ENCODE measurements at places on chromosomes 5 and 9. TPM values are rescaled to one million over a fixed set of nuclear protein-coding genes. Genes with fewer than 3 reads are reported as not detected.
A peak's percentile ranks its signal among the peaks of the same experiment; 100 is the strongest.

DNA sequence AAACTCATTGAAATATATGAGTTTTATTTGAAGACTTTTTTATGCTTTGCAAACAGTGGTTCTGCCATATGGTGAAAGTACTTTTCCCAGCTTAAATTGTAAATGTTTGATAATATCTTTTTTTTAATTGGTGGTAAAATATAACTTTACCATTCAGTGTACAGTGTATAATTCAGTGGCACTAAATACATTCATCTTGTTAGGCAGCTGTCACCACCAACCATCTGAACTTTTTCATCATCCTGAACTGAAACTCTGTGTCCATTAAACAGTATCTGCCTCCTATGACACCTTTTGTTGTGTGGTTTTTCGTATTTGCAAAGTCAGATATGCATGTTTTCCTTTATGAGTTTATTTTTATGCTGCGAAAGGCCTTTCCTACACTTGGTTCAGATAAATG lies 45.1 kb downstream of the FBXO38 start:
- DNase-seq: no peak

DNA sequence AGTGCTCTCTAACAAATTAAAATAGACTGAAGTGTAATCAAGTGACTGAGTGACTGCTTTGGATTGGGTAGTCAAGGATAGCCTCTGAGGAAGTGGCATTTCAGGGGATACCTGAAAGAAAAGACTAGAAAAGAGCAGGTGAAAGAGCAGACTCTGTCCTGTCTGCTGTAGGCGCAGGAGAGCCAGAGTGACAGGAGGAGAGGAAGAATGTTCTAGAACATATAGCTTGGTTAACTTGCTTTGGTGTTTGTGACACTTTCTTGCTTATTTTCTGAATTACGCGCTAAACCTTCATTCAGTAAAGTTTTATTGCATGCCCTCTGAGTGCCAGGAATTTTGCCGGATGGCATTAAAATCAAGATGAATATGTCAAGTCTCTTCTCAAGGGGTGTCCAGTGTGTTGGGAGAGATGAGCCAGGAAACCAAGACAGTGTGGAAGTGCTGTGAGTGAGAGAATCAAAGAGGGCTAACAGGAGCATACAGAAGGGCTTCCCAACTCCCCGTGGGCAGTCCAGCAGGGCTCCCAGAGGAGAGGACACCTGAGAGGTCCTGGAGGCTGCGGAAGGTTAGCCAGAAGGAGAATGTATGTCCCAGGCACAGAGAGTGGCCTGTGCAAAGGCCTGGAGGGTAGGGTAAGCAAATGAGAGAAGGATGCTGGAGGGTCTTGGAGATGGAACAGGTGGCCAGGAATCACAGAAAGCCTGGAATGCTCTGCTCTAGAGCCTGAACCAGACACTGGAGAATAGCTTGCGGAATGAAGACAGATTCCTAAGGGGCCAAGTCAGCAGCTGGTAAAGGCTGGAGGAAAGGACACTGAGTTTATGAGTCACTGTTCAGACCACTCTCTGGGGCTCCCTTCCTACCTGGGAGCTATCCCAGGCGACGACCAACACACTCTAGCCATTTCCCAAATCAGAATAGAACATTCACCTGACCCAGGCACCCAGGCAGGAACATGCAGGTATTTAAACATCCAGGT lies 59.3 kb downstream of the SLC22A5 start:
- no peak for DNase-seq

DNA sequence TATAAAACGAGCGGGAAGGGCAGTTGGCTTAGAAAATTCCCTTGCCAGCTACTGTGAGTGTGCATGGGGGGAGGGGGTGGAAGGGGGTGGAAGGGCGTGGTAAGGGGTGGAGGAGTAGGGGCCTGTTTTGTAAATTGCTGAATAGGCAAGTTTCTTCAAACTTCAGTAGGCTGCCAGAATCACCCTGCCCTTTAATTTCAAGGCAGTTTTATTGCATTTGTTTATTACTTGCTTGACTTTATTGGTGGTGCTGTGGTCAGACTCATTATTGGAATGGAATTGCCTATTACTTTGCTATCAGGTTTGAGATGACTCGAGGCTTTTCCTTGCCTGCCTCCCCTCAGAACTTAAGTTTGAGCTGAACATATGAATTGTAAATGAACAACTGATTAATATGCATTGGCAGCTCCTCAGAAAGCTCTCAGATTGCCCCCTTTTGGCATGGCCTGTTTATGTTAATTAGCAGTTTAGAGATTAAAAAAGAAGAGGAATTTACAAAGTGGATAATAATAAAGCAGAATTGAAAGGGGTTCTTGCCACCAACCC lies 76.0 kb downstream of the SEMA6A start:
- DNase-seq: no peak

GRCh38 chr5:72812488-72812887 lies 4.0 kb upstream of the TNPO1 start:
- no peak for DNase-seq

- DNase-seq: no peak
Measured at GRCh38 chr5:73633060-73633459, 7.1 kb downstream of the ARHGEF28 start.

- DNase-seq: no peak
Measured at GRCh38 chr9:10366171-10366779, 246.5 kb downstream of the PTPRD start.

DNA sequence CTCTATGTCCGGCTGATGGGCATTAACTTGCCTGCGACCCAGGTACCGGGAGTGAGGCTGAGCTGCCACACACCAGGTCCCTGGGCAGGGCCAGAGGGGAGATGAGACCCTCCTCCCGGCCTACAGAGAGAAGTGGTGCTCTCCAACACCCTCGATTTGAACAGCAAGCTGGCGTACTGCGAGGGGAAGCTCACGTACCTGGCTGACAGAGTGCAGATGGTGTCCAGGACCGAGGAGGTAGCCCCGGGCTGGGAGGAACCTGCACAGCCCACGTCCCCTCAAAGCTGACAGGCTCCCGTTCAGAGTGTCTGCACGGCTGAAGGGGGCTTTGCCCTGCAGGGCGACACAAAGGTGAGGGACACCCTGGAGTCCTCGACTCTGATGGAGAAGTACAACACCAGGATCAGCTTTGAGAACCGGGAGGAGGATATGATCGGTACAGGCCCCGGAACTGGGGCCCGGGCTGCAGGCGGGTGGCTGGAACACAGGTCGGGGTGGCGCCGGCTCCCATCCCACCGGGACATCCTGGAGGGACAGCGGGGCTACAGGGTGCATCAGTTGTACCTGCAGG lies 1.0 kb upstream of the RABL6 start:
- DNase-seq: no peak

DNA sequence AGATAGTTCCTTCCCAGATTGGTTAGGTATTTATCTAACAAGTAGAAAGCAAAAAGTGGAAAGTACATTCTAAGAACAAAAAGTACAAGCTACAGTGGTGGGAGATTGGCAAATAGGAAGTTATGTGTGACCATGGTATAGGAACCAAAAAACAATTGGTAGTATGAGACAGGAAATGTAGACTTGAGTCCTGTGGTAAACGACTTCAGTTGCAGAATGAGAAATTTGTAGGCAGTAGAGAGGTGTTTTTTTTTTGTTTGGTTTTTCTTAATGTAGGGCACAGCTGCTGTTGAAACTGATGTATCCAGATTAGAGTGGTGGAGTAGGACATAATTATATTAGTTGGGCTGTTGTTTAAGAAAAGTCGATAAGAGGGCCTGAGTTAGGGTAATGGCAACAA lies 72.0 kb downstream of the CCNH start:
- no peak for DNase-seq

GRCh38 chr5:170206216-170206615 lies 26.6 kb upstream of the C5orf58 start:
- DNase-seq: no peak

- DNase-seq: no peak
Measured at GRCh38 chr5:433836-434235, 9.1 kb upstream of the EXOC3 start.

- no peak for DNase-seq
Measured at GRCh38 chr9:114374936-114375335, 12.8 kb downstream of the AKNA start.

- no peak for DNase-seq
Measured at GRCh38 chr9:22105005-22105722, 96.1 kb upstream of the CDKN2B start.

GRCh38 chr9:118059484-118060278 lies 355.5 kb downstream of the TLR4 start:
- peak; percentile 2 for DNase-seq

DNA sequence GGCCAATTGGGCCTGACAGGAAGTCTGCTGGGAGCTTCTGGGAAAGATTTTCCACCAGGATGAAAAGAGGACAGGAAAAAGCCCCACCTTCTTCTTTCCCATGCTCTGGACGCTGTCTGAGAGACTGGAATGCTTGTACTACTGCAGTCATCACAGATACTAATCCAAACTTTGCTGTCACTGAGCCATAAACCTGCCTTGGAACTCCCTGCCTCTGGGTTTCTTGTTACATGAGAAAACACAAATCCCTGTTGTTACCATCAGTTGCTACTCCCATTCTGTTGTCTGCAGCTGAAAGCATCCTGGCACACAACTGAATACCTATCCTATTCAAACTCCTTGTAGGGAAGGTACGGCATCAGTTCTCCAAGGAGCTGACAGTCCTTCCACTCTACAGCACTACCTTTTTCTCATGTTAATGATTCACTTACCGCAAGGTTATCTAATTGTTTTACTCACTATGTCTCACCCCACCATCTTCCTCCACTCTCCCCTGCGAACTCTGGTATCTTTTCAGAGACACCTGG lies 167.5 kb downstream of the CDK5RAP2 start:
- no peak for DNase-seq

GRCh38 chr5:116137544-116138378 lies 52.9 kb downstream of the COMMD10 start:
- DNase-seq: peak; percentile 16

DNA sequence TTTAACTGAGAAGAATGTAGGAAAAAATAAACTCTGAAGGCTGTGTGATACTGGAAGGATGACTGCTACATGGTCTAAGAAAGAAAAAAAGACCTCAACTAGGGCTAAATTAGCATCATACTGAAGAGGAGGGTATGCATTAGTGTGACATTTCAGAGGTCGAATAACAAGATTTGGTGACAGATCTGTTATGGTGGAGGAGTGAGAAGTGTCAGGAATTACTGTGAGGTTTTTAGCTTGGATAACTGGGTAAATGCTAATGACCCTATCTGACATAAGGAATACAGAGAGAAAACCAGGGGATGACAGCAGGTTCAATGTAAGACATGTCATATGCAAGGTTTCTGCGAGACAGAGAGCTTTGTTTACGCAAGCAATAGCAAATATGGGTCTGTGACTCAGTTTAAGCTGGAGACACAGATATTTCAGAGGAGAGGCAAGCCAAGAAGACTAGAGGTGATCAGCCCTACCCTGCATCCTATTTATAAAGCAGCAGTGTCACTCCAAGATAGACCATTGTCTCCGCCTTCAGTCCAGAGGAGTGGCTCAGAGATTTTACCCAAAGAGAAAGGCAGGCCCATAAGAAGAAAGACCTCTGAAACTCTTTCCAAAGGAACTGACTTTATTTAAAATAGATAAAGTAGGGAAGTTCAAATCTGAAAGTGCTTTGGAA lies 44.3 kb downstream of the FBN2 start:
- no peak for DNase-seq

DNA sequence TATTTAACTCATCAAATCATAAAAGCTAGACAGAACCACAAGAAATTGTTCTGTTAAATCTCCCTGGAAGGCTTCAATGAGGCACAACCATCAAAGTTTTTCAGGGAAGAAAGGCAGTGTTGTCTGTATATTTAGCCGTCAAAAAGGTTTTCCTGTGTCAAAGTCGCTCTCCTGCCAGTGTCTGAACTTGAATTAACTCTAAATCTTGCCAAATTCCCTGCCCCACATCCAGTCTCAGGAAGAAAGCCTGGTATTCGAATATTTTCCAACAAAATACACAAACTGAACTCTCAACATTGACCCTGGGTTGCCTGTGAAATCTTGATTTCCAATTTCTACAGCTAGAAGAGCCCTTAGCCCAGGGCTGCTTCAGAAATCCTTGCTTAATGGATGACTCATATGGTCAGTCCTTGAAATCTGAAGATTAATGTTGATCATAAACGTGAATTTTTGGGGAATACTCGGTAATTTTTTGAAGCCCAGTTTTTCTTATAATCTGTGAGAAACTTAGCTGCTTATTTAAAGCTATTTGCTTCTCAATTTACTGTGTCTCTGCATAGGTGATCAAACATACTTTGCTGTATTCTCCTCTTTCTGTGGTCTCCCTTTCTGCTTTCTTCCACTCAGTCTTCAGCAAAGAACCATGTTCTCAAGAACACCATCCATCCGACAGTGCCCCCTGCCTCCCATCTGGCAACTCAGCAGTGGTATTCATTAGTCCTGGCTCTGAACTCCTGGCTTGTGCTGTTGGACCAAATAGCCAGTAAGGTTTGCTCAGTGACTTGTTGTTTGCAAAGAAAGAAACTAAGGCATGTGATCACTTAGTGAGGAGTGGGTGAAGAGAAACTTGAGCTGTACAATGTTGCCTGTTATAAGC lies 58.9 kb downstream of the NREP start:
- DNase-seq: no peak

DNA sequence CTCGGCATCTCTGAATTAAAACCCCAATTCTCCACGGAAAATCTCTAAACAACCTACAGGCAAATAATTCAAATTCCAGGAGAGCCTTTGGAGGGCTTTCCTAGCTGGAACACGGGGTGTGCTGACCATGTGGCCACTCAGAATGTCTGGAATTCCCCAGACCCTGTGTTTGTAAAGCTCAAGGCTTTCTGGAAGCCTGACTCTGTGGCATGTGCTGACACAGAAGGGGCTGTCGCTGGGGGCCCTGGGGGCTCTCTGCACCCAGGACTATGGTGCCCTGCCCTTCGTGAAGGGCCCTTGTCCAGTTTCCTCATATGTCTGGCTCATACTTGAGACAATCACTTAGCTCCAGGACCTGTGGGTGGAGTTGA lies 29.0 kb upstream of the BOD1 start:
- peak; percentile 60 for DNase-seq

- DNase-seq: no peak
Measured at GRCh38 chr9:125406810-125407087, 145.1 kb downstream of the GAPVD1 start.

DNA sequence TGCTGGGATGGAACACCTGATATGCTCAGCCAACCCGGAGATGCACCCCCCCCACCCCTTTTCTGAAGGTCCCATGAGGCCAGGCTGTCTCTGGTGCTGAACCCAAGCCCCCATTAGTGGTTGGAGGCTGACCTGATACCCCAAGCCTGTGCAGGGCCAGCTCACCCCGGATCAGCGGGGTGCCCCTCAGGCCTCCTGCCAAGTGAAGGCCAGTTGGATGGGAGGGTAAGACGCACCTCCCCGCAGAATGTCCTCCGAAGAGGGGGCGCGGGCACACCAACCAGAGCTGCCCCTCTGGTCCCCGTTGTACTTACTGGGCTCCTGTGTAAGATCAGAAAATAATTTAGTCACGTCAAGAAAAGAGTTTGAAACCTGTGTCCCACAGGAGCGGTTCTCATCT lies 76.8 kb upstream of the OTULINL start:
- DNase-seq: no peak

GRCh38 chr5:75951158-75951557 lies 132.0 kb upstream of the SV2C start:
- DNase-seq: no peak

- DNase-seq: no peak
Measured at GRCh38 chr9:132287256-132287760, 67.5 kb downstream of the SETX start.

SPATA31E1 gene
- not detected for total RNA-seq

ALDOB gene
- not detected for total RNA-seq

SIGMAR1 gene
- total RNA-seq: 178 TPM

KLF4 gene
- 7.4 TPM for total RNA-seq

WNT8A gene
- not detected for total RNA-seq

PCDHB13 gene
- 0.23 TPM for total RNA-seq

DRD1 gene
- total RNA-seq: not detected

FGD3 gene
- total RNA-seq: 0.58 TPM

SPATA31A3 gene
- not detected for total RNA-seq

TLE4 gene
- 16.3 TPM for total RNA-seq

IQGAP2 gene
- 0.80 TPM for total RNA-seq

GPR107 gene
- total RNA-seq: 15.8 TPM

NDUFAF2 gene
- 31.0 TPM for total RNA-seq

Data from epithelial cell of proximal tubule (primary cell).